A549 treated with RU486 at 1 μM for 4 hours (cell line): ENCODE measurements at places on chromosomes 3 and 15. TPM values are rescaled to one million over a fixed set of nuclear protein-coding genes. Genes with fewer than 3 reads are reported as not detected.

CTXN2 gene
- total RNA-seq, result 0.02 TPM in 1 of 5 replicates, not detected in the others

CFAP100 gene
- not detected in 5 replicates for total RNA-seq

CPN2 gene
- not detected in 5 replicates for total RNA-seq

ZNF860 gene
- 0.95 to 2.1 TPM (median 1.2 TPM) in 5 replicates for total RNA-seq

SNTN gene
- not detected in 5 replicates for total RNA-seq

FETUB gene
- 0.07 to 0.37 TPM (median 0.26 TPM) in 3 of 5 replicates, not detected in the others for total RNA-seq
